ENCODE measurements at places on chromosomes 1 and 21.
A peak's percentile ranks its signal among the peaks of the same experiment; 100 is the strongest.

DNA sequence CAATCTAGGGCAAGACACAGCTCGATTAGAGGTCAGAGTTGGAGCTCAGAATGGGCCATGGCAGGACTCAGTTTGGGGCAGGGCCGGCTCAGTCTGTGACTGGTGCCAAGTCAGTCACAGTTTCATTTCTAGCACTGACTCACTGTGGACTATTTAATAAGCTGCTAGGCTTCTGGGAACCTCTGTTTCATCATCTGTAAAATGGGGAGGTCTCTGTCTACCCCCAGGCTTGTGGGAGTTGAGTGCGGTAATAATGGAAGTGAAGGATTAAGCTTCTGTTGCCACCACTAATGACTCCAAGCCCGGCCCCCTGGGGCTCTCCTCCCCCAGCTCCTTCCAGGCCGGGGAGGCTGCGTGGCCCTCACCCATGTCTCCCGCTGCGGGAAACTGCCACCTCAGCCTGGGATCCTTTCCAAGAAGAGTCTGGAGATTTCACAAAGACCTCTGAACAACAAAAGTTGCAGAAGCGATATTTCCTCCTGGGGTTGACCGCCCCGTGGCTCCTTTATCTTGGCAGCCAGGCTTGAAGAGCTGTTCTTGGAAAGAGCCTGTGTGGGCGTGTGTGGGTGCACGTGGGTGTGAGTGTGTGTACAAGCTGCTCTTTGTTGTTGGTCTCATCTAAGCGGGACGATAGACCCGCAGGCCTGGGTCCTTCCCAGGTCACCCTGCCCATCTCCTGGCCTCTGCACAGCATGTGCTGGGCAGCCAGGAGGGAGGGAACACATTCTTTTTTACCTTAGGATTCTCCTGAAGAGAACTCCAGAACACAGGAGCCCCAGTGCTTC lies 29.1 kb downstream of the KNCN start:
- peak; percentile 62 for DNase-seq

DNA sequence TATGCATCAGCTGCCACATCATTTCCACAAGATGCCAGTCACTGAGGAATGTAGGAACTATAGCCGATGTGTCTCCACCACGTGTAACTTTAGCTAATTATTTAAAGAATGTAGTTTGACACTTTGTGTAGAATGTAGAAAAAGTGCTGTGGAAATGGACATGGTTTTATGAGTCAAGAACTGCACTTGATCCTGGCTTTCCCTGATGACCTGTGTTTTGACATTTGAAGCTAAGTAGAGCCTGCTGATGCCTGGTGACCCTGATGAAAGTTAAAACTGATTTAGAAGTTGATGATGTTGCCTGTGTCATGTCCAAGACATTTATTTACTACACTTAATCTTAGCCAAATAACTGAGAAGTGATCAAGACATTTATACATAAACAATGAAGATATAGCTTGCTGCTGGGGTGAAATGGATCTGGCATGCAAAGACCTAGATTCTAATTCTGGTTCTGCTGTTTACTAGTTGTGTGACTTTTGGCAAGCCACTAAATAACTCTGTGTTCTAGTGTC lies 4.4 kb upstream of the OSBPL9 start:
- no peak for DNase-seq

GRCh38 chr1:1406101-1406820 lies 832 bp downstream of the MRPL20 start:
- peak; percentile 13 for DNase-seq

- no peak for DNase-seq
These were observed 53.6 kb downstream of the ADARB1 start for GRCh38 chr21:45127937-45128336.

- DNase-seq, result no peak
These were observed 730.7 kb upstream of the ADGRL4 start for GRCh38 chr1:79737193-79737592.

DNA sequence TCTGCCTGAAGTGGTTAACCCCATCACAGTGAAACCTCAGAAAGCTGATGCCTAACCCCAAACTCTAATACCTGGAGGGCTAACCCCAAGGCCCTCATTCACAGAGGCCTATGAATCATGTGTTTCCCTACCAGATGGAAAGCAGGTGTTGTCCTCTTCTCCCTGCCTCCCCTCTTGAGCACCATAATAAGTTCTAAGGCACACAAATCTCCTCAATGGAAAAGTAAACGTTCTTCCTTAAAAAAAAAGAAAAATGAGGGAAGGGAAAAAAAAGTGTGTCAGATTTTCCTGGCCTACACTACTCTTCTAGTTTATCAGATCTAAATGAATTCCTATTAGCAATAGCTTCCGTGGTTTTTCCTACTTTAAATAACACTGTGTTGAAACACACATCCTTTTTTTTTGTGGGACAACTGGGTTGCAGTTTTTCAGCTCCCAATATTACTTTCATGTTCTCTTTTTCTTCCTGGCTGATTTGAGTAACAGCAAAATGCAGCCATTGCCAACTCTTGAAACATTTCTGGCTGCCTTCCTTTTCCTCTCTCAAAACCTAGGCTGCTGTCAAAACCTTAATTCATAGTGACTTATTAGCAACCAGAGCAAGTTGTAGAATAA lies 43.2 kb downstream of the SLC44A3 start:
- no peak for DNase-seq

DNA sequence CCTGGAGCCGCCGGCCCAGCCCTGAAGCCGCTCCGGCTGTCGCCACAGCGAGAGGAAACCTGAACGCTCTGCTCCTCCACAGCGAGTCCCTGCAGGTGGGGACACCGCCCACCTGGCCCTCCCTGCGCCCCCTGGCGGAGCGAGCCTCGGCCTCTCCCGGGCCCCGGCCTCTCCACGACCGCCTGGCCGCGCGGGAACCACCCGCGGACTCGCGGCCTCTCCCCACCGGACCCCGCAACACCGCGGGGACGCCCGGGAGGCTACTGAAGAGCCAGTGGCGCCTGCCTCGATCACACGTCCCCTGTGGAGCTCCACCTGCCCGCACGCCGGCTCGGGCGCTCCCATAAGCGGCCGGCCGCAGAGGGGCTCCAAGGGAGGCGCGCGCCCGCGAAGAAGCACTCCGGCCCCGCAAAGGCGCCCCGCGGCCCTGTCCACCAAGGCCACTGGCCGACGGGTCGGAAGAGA lies 109.6 kb downstream of the KCNN3 start:
- peak; percentile 65 for DNase-seq

- no peak for DNase-seq
These were observed 121.7 kb downstream of the DMRTB1 start for GRCh38 chr1:53580739-53581475.

DNA sequence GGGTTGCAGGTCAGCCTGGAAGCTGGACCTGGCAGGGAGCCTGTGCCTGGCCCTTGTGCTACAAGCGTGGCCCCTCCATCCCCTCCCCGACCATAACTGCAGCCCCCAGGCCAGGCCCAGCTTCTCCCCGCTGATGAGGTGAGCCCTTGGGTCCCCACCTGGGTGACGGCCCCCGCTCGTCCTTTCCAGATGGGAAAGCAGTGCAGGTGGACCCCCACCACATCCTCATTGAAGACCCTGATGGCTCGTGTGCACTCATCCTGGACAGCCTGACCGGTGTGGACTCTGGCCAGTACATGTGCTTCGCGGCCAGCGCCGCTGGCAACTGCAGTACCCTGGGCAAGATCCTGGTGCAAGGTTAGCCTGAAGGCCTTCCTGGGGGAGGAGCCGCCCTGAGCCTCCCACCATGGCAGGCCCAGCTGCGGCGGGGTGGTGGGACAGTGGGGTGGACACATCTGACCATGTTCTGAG lies 56.9 kb downstream of the TRIM11 start:
- DNase-seq, result no peak

All from hematopoietic multipotent progenitor cell treated with erythropoietin and hydrocortisone succinate and interleukin-3 and kit ligand, for 17 days (in vitro differentiated cells).